ENCODE measurements at places on chromosomes 11 and 22.
A peak's percentile ranks its signal among the peaks of the same experiment; 100 is the strongest.

GRCh38 chr22:41288245-41288946, 2.4 kb upstream of the RANGAP1 start:
- no peak for DNase-seq

DNA sequence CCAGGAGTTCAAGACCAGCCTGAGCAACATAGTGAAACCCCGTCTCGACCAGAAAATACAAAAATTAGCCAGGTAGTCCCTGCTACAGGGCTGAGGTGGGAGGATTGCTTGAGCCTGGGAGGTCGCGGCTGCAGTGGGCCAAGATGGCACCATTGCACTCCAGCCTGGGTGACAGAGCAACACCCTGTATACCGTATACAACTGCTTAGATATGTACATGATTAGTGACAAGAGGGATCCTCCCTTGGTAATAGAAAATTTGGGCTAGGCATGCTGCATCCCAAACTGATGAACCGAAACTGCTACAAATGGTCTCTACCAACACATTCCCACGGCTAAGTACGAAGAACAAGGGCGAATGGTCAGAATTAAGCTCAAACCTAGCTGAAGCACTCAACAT, 12.2 kb upstream of the SLC37A4 start:
- DNase-seq: no peak

- peak; percentile 7 for DNase-seq
Measured at GRCh38 chr11:60193687-60194433, 11.0 kb upstream of the MS4A6A start.

- DNase-seq: no peak
Measured at GRCh38 chr11:66221726-66222236, 46.7 kb upstream of the RAB1B start.

DNA sequence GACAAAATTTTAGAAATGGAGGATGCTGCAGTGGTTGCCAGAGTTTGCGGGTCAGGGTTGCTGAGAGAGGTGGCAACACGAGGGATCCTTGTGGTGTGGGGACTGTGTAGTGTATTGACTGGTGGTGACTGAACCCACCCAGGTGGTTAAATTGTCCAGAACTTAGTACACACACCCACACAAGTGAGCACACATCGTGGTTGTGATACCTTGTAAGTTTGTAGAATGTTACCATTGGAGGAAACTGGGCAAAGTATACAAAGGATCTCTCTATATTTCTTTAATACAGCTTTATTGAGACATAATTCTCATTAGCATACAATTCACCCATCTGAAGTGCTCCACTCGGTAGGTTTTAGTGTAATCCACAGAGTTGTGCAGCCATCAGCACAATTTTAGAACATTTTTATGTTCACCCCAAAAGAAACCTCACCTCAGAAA, 56.1 kb downstream of the MED15 start:
- no peak for DNase-seq

GRCh38 chr11:35617687-35618496, at the start of gene FJX1:
FJX1 (plus strand) TSS chr11:35618460; CDS start chr11:35618637, 177 bp downstream.
- DNase-seq: peak; percentile 6

- no peak for DNase-seq
Measured at GRCh38 chr11:131430473-131431208, 60.2 kb downstream of the NTM start.

DNA sequence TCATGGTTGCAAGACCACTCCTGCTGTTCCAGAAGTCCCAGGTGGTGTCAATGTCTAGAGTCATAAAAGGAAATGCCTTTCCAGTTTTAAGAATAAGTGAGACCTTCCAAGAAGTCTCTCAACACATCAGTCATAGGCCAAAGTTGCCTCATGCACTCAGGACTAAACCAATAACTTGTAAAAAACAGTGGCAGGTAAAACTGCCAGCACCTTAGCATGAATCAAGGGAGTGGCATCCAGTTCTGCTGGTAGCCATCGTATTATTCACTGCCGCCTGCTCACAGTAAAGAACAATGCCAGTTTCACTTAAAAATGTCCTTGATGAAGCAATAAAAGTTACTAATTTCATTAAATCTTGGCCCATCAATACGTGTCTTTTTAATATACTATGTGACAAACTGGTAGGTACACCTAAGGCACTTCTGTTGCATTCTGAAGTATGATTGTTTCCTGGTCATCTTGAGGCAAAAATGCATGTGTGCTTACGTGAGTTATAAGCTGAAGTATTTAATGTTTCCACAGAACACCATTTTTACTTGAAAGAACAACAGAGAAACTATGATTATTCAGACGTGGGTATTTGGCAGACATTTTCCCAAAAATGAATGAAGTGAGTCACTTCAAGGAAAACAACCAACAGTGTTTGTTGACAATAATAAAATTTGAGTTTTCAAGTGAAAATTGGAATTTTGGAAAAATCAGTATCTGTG, 125.2 kb upstream of the SNX19 start:
- no peak for DNase-seq

DNA sequence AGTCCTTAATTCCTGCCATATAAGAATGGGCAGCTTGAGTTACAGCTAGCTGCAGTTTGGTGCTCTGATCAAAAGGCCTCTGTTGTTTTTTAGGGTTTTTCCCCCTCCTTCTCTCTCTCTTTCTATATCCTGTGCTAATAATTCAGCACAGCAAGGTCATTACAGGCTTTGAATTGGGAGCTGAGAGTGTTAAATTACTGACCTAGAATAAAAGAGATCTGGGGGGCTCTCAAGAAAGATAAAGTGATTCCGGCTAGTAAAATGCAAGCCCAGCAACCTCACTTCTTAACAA, 84.9 kb downstream of the CSTPP1 start:
- no peak for DNase-seq

DNA sequence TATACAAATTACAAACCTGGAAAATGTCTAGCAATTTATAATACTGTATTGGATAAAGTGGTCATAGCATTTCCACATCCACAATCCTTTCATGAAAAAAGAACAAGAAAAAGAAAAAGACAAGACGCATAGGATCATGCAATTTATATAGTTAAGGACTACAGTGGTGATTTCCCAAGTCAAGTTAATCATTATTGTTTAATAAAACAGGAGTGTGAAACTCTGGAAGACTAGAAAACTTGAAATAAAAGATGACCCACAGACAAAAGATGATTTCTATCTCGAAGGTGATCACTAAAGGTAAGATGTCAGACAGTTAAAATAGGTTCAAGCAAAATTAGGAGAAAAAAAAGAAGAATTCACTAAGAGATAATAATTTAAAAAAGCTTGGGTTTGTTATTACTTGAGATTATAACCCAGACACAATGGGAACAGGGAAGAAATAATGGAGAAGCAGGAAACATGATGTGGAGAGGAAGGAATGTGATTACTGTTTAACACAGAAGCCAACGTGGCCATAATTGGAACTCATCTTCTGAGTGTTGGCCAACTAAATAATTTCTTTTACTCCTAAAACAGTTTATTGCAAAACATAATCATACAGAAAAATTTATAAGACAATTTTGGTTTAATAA, 441.2 kb upstream of the ANO3 start:
- no peak for DNase-seq

GRCh38 chr22:31866918-31867317, 77.4 kb upstream of the YWHAH start:
- no peak for DNase-seq

- no peak for DNase-seq
Measured at GRCh38 chr11:64845129-64845775, 799 bp upstream of the CDC42BPG start.

- DNase-seq: no peak
Measured at GRCh38 chr22:47619631-47620030, 857.2 kb downstream of the TBC1D22A start.

DNA sequence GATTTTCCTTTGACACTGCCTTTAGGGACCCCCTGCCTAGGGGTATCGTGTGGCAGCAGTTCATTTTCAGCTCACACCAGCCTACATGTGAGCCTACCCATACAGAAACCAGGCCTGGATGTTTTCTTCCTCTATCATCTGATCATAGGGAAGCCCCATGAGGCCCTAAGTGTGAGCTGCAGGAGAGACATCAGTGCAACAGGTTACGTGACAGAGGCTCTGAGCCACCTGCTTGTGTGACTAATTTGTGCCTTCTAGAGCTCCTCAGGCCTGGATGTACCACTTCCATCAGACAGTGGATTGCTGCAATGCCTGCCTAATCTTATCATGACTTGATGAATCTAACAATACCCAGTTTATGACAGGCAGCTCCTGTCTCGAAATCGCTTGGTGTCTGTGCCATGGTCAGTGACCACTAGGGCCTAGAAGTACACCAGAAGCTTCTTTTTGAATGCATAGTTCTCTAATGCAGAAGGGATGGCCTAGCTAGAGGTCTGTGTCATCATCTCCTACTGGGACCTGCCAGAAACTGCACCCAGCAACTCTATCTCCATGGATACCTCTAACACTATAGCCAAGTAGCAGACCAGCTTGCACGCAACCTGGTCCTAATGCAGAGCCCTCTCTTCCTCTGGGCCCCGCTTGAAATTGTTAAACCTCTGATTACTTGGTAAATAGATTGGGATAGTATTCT, 109.7 kb upstream of the CLPB start:
- DNase-seq: no peak

DNA sequence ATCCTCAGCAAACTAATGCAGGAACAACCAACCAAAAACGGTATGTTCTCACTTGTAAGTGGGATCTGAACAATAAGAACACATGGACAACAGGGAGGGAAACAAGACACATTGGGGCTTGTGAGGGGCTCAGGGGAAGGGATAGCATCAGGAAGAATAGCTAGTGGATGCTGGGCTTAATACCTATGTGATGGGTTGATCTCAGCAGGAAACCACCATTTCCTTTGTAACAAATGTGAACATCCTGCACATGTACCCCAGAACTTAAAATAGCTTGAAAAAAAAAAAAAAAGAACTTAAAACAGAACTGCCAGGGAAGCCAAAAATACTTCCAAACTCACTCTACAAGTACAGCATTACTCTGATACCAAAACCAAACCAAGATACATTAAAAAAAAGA, 33.8 kb downstream of the CASP4 start:
- no peak for DNase-seq

DNA sequence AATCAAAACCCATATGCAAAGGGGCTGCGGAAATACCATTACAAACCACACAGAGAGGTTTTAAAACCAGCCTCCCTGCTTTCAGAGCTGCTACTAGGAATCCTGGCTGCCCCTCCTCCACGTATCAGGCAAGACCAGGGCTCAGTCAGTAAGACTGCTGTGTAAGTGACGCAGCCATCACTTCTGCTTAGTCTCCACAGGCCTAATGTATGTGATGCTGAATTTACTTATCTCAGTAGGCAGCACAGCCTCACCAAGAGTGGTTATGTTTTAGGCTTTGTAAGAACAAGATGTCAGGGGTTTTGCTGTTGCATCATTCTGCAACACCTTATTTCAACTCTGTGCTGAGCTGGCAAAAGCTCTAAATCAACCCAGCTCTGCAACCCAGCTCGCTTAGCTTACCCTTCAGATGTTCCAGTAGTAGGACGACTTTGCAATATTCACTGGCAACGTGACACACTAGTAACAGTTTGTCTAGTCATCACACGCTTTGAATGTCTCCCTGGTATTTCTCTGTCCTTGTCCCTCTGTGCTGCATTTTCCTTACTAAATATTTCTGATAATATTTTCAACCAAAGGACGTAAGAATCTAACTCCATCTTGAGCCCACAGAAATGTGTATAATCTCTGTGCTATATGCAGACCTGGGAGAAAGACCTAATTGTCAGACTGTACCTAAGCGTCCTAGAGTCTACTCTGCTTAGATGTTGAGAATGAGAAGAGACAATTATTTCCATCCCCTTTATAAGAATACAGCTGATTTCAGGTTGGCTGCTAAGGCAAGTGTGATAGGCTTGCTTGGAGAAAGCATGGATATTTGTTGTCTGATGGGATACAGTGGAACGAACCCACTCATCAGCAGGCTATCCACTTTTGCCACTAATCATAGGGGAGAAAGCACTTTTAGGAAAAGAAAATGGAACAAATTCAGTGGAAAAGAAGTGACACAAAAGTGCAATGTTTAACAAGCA, 72.2 kb downstream of the LARGE2 start:
- DNase-seq: no peak

DNA sequence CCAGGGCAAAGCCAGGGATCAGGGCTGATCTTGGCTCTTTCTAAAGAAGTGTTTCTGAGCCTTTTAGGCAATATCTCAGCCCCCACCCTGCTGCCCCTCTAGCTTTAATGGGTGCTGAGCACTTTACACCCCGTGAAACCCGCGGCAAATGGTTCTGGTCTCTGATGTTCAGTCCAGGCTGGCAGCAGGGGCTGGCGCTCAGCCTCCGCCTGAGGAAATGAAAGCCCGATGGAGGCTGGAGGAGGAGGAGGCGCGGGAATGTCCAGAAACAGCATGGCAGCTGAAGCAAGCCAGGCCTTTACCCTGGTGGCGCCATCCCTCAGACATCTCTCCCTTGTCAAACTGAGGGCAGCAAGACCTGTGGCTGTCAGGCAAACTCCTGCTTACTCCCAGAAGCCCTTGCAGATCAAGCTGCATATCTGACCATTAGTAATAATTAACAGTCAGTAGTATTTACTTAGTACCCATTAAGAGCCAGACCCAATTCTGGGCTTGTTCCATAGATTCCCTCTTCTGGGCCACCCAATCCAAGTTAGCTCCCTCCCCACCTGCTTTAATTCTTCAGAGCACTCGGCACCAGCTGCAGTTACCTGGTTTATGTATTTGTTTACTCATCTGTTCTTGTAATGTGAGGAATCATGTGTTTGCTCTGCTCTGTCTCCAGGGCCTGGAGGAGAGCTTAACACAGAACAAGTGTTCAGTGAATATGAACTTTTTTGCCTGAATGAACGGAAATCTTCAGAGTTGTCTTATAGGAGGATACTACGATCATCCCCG, 15.0 kb upstream of the ALX4 start:
- no peak for DNase-seq

DNA sequence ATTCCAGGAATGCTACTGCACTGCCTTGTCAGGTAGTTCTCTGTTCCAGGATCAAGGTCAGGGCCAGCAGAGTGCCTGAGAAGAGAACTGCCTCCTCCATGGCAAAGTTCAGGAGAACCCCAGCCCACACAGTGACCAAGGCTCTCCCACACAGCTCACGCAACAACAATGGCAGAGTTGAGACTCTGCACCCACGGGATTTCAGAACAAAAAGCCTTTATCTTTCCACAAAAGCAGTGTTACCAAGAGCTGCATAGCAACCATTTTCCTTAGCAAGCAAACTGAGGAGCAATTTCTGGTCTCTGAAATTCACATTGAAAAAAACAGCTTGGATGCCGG, 11.1 kb downstream of the PLAAT3 start:
- no peak for DNase-seq

- no peak for DNase-seq
Measured at GRCh38 chr22:31040542-31041398, 40.3 kb upstream of the SMTN start.

DNA sequence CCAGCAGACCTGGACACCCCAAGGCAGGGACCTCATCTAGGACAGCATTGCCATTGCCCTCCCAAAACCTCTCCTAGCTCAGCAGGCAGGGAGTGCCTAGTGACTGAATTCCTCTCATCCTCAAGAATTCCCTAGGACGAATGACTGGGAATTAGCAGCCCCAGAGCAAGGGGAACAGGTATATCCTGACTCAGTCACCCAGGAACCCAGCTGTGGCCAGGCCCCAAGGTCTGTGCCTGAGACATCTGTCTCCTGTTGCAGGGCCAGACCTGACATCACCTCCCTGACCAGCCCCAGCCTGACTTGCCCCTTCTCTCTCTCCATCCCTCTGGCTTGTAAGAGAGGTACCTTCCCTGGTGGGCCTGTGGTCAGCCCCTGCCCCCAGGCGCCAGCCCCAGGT, 39.0 kb upstream of the SUSD2 start:
- DNase-seq: no peak
